Stomach (tissue), 19 donors: ENCODE measurements at places on chromosomes 7 and 10. TPM values are rescaled to one million over a fixed set of nuclear protein-coding genes. Genes with fewer than 3 reads are reported as not detected.

Gene LIPN
- not detected for total RNA-seq

Gene PCLO
- 5.8 TPM for total RNA-seq

Gene KIAA1549
- total RNA-seq, result 2.0 TPM

Gene MORN4
- not detected for total RNA-seq

Gene MOGAT3
- 2.3 TPM for total RNA-seq

GRCh38 chr10:11358923-11359575, 252.4 kb downstream of the USP6NL start:
- no peak overlapping the region for H3K27ac ChIP-seq
- H3K4me3 ChIP-seq, result no peak overlapping the region
- H3K27me3 ChIP-seq, result no peaks in the 10 kb centered on the region
- H3K36me3 ChIP-seq, result no peaks in the 10 kb centered on the region

DNA sequence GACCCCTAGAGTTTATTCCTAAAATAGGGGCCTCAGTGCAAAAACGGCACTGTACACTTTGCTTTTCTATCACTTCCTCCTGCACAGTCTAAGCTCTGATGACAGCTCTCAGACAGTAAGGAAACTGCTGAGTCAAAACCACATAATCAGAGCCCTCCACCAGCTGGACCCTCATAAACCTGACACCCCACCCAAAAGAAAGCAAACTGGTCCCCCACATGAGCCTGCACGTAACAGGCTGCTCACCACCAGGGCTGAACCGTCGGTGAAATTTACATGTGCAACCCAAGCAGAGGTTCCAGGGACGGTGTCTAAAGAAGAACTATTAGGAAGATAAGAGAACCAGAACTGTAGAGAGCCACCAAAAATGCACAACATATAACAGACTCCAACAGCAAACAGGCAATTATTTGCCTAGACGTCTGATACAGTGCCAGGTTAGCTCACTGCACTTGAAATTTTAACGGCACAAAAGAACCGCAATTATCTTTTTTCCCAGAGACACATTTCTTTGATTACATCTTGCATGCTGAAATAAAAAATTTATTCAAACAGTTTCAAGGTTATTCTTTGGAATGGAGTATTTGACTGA, 19.6 kb downstream of the SGMS1 start:
- H3K36me3 ChIP-seq, result no peaks in the 10 kb centered on the region
- DNase-seq, result no peak
- H3K4me3 ChIP-seq, result no peak overlapping the region

GRCh38 chr10:26997610-26998009, 102.7 kb downstream of the ANKRD26 start:
- H3K4me1 ChIP-seq, result no peaks in the 10 kb centered on the region
- DNase-seq, result no peak
- peaks cover 8% of the 10 kb centered on the region for H3K36me3 ChIP-seq
- no peak overlapping the region for H3K4me3 ChIP-seq
- H3K27me3 ChIP-seq, result no peaks in the 10 kb centered on the region

DNA sequence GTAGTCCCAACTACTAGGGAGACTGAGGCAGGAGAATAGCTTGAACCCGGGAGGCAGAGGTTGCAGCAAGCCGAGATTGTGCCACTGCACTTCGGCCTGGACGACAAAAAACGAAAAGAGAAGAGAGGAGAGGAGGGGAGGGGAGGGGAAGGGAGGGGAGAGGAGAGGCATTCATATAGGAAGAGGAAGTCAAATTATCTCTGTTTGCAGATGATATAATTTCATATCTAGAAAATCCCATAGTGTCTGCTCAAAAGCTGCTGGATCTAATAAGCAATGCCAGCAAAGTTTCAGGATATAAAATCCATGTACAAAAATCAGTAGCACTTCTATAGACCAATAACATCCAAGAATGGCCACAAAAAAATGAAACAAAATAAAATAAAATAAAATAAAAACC, 120.3 kb downstream of the LMBR1 start:
- no peak overlapping the region for H3K4me3 ChIP-seq
- no peak for DNase-seq
- no peaks in the 10 kb centered on the region for H3K4me1 ChIP-seq
- H3K27ac ChIP-seq, result no peak overlapping the region
- H3K27me3 ChIP-seq, result no peaks in the 10 kb centered on the region

GRCh38 chr10:500876-501275, 188.6 kb downstream of the DIP2C start:
- no peak overlapping the region for H3K27ac ChIP-seq
- DNase-seq, result no peak
- H3K36me3 ChIP-seq, result no peaks in the 10 kb centered on the region

DNA sequence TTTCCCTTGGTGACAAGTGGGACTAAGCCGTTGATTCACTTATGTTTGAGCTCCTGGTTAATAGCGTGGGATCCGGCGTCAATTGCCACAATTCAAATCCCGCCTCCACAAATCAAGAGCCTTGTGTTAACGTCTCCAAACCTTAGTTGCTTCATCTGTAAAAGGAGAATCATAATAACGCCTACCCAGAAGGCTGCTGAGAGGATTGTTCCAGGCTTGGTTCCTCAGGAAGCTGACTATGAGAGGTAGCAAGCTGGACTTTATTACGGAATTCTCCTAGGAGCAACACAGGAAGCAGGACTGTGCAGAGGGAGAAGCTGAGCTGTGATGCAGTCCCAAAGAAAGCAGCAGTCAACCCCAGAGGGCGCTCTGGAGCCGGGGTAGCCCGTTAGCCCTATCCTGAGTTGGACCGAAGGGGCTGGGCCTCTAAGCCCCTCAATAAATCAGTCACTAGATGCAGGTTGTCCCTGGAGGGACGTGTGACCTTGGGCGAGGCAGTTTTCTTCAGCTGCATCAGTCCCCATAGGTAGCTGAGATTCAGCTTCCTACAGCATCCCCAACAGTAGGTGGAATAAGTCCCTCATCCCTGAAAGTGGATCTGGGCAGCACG, 6.9 kb upstream of the BAG3 start:
- H3K4me1 ChIP-seq, result no peaks in the 10 kb centered on the region
- H3K27me3 ChIP-seq, result no peaks in the 10 kb centered on the region
- H3K36me3 ChIP-seq, result no peaks in the 10 kb centered on the region
- no peak overlapping the region for H3K27ac ChIP-seq

GRCh38 chr10:70585578-70586169, 16.9 kb downstream of the PRF1 start:
- H3K27ac ChIP-seq, result no peak overlapping the region
- H3K27me3 ChIP-seq, result no peaks in the 10 kb centered on the region

DNA sequence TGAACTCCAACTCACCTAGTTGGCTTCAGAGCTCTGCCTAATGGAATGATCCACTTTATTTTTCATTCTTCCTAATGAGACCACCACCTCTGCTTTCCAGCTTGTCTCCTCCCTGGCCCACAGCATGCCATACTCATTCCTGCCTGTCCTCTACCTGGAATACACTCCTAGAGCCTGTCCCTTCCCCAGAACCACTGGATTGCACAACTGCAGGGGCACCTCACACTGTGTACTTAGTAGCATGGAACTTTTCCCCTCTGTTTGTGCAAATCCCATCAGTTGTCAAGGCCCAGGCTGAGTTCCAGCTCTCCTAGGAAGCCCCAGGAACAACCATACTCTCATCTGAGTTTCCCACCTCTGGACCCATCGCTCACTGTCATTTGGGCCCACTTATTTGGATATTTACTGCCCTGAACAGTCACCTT, 15.6 kb downstream of the ALDH18A1 start:
- peaks cover 94% of the 10 kb centered on the region for H3K36me3 ChIP-seq
- DNase-seq, result no peak

DNA sequence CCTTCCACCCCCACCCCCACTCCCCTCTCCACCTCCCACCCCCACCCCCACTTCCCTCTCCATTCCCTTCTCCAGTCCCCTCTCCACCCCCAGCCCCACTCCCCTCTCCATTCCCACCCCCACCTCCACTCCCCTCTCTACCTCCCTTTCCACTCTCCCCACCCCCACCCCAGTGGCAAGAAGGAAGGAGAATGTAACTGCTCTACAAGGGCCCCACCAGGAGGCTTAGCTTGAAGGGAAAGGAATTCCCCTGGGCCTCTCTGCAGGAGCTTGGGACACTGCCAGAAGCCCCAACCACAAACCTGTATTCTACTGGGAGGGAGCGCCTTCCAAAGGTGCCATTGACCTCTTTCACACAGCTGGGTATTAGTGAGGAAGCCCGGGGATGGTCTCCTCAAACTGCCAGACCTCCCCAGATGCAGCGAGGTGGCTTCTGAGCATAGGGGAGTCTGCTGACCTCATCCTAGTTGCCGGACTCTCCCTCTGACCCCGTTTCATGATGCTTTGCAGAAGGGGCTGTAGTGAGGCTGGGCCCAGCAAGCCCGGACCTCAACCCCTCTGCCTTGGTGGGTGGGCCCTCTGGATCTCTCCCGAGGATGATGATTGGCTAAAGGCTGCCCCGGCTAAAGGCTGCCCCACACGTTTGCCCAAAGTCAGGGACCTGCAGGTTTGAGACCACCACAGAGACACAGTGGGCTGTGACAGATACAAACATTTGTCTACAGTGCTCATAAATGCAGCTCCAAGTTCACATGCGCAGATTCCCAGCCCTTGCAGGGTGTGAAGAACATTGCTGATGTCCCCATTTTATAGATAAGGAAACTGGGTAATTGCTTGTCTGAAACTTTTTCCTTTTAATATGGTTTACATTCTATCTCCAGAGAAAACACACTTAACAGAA, 2.9 kb downstream of the DEPP1 start:
- H3K36me3 ChIP-seq, result peaks cover 33% of the 10 kb centered on the region
- peak; percentile 74 for DNase-seq
- H3K4me3 ChIP-seq, result peak overlapping the region; percentile 61
- peaks cover 71% of the 10 kb centered on the region for H3K4me1 ChIP-seq

- no peak overlapping the region for H3K27ac ChIP-seq
- no peaks in the 10 kb centered on the region for H3K27me3 ChIP-seq
- no peak overlapping the region for H3K4me3 ChIP-seq
- no peak for DNase-seq
- H3K4me1 ChIP-seq, result peaks cover 12% of the 10 kb centered on the region
- no peaks in the 10 kb centered on the region for H3K36me3 ChIP-seq
These were observed 59.7 kb upstream of the CCDC6 start for GRCh38 chr10:59965899-59966650.

- no peaks in the 10 kb centered on the region for H3K4me1 ChIP-seq
- H3K27ac ChIP-seq, result no peak overlapping the region
- peaks cover 14% of the 10 kb centered on the region for H3K36me3 ChIP-seq
- no peak for DNase-seq
These were observed 19.1 kb downstream of the ZFAND4 start for GRCh38 chr10:45653454-45653853.

- peaks cover 98% of the 10 kb centered on the region for H3K4me1 ChIP-seq
- no peak for DNase-seq
These were observed 276.9 kb upstream of the KLF14 start for GRCh38 chr7:131010717-131011431.

GRCh38 chr10:76547352-76547972, 1090.1 kb downstream of the KCNMA1 start:
- H3K4me1 ChIP-seq, result peaks cover 5% of the 10 kb centered on the region
- DNase-seq, result peak; percentile 88
- no peak overlapping the region for H3K27ac ChIP-seq
- no peaks in the 10 kb centered on the region for H3K36me3 ChIP-seq
- no peak overlapping the region for H3K4me3 ChIP-seq

DNA sequence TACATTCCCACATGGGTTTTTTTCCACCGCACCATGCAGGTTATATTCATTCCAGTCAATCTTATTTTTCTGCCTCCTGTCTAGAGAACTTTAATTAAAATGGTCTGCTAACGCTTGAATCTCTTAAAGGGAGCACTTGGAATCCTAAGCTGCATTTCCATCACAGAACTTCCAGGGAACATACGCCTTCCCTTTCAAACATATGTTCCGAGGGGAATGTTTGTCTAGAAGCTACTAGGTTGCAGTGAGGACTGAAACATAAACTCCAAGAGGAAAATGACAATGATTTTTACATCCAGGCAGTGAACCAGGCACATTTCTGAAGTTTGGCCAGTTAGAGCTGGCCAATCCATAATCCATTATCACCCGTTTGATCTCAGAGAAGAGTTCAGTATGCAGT, 375.5 kb upstream of the NRP1 start:
- no peak overlapping the region for H3K27ac ChIP-seq
- H3K36me3 ChIP-seq, result no peaks in the 10 kb centered on the region
- DNase-seq, result no peak
- H3K27me3 ChIP-seq, result no peaks in the 10 kb centered on the region
- no peak overlapping the region for H3K4me3 ChIP-seq

DNA sequence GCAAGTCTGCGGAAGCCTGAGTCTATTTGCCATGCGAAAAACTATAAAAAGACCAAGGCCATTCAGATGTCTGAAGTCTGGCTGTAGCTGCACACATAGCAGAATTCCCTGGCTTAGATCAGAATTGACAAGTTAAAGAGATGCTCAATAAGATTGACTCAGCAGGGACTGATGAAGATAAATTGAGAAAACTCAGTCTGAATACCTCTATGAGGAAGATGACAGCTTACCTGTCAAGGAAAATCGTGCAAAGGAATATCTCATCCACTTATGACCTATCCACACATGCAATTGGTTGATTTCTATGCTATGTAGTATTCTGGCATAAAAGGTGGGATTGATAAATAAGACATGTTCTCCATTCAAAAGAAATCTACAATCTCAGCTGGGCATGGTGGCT, 288.6 kb downstream of the BAMBI start:
- no peaks in the 10 kb centered on the region for H3K27me3 ChIP-seq
- H3K27ac ChIP-seq, result no peak overlapping the region
- H3K36me3 ChIP-seq, result no peaks in the 10 kb centered on the region
- H3K4me1 ChIP-seq, result no peaks in the 10 kb centered on the region

GRCh38 chr7:104857458-104858425, 156.3 kb upstream of the KMT2E start:
- H3K27ac ChIP-seq, result no peak overlapping the region
- no peak overlapping the region for H3K4me3 ChIP-seq
- DNase-seq, result no peak
- H3K4me1 ChIP-seq, result no peaks in the 10 kb centered on the region

DNA sequence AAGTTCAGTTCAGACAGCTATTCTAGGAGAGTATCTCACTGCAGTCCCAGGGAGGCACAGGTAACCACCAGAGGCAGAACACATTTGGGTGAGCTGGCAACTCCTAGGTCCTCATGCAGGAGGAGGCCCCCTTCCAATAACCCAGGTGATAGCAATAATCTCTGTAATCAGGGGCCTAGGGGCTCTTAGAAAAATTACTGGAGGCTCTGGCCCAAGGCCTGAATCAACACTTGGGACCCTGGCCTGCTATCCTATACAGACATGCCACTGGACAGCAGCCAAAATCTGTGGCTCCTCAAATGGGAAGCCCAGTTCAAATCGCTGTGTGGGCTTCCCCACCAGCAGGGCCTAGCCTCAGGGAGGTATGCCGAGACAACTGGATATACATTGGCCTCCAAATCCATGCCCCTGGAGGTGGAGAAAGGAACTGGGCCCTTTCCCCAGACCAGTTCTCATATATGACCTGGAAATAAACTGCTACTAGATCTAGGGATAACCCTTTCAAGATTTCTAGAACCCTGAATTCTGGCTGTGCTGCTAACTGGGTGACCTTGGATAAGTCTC, 1.6 kb downstream of the AVPI1 start:
- H3K27ac ChIP-seq, result peak overlapping the region; percentile 89
- H3K36me3 ChIP-seq, result no peaks in the 10 kb centered on the region
- H3K4me3 ChIP-seq, result peak overlapping the region; percentile 69
- H3K27me3 ChIP-seq, result no peaks in the 10 kb centered on the region
- DNase-seq, result peak; percentile 55
- H3K4me1 ChIP-seq, result peaks cover 41% of the 10 kb centered on the region
